ENCODE measurements at places on chromosomes 6 and 20.

DNA sequence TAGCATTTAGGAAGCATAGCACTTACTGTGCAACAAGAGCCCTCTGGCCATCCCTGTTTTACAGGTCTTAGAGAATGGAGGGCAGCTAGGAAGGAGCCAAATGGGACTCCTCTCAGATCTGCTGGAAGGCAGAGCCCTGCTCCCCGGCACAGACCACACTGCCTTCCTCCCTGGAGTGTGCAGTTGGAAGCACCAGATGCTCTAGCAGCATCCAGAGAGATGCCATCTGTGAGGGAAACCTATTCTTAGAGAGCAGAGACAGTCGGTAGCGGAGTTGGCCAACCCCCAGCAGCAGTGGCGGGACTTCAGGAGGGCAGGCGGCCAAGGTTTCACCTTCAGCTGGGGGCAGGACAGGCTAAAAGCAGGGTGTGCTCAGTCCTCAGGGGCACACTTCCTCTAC lies 16.7 kb upstream of the E2F1 start:
- DNase-seq: no peak

GRCh38 chr6:20575125-20575524 lies 40.9 kb downstream of the CDKAL1 start:
- DNase-seq: no peak

GRCh38 chr6:41974281-41974825 lies 32.7 kb upstream of the CCND3 start:
- no peak for DNase-seq

GRCh38 chr20:62644802-62645496 lies 2.6 kb downstream of the SLCO4A1 start:
- DNase-seq: no peak

DNA sequence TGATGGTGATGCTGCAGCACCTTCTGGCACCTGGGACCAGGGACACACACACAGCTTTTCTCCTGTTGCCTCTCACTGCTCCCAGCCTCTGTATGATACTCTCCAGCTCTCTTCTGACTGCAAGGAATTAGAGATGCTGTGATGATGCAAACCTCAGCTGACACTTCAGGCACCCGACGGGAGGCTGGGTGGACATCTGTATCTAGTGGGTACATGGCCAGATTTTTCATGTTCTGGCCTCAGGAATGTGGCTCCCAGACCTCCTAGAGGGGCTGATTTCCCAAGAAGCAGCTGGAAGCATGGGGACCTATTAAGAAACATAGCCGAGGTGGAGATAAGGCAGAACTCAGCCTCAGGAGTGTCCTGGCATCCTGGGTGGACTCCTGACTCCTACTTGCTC lies 6.8 kb upstream of the EPB41L1 start:
- no peak for DNase-seq

DNA sequence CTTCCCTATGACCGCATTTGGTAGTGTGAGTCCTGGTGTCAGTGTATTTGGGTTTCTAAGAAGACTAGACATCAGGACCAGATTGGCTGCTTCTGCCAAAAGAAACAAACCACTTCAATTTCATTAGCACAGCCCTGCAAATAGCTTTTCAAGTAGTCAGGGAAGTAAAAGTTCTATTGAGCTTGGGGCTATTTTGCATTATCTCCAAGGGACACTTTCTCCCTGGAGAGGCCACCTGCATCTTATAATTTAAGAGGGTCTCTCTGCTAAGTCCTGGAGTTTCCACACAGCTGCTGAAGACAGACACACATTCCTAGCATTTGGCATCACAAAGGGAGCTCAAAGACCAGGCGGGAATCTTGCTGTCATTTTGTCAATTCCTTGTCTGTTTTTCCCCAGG lies 141.2 kb downstream of the BMP2 start:
- no peak for DNase-seq

DNA sequence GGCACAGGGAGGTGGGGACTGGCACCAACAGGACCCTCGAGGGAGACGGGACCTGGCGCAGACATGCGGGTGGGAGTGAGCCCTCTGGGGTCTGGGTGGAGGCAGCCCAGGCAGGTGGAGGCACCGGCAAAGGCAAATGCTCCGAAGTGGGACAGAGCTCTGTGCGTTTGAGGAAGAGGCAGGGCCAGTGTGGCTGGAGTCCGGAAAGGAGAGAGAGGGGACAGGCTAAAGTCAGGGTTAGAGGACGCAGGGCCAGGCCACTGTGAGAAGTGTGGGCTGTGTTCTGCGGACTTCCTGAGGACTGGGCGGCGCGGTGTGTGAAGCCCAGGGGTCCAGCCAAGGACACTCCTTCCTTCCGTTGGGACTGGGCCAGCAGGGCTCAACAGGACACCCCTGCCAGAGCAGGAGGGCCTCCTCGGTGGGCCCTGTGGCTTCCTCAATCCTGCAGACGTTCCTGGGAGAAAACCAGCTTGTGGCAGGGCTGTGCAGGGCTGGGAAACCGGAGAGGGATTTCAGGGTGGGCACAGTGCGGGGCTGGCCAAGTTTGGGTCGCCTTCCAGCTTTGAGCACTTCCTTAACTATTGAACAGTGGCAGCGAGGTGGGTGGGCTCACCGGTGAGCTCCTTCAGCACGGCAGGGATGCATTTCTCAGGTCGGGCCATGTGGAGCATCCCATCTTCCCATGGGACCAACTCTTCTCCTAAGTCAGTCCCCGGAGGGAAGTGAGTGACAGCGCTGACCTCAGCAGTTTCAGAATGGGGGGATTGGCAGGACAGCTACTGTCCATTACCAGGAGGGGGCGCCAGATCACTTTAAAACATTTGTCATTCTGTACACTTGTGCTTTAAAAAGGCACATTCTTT lies 22.5 kb downstream of the MOCS3 start:
- peak; percentile 60 for DNase-seq

- no peak for DNase-seq
Observed at GRCh38 chr6:25254671-25255070, 24.5 kb upstream of the CARMIL1 start.
